Stimulated activated CD4-positive, alpha-beta T cell treated with anti-CD3 and anti-CD28 coated beads, Interleukin-12 subunit alpha, Interleukin-12 subunit beta, amount 100 ng/mL, for 4 hours (primary cell): ENCODE measurements at places on chromosomes 7 and 10.

GRCh38 chr7:134789967-134790685 lies 10.7 kb downstream of the CALD1 start:
- DNase-seq, result no peak

- no peak for DNase-seq
Measured at GRCh38 chr10:12109286-12109685, 20.2 kb upstream of the SEC61A2 start.

DNA sequence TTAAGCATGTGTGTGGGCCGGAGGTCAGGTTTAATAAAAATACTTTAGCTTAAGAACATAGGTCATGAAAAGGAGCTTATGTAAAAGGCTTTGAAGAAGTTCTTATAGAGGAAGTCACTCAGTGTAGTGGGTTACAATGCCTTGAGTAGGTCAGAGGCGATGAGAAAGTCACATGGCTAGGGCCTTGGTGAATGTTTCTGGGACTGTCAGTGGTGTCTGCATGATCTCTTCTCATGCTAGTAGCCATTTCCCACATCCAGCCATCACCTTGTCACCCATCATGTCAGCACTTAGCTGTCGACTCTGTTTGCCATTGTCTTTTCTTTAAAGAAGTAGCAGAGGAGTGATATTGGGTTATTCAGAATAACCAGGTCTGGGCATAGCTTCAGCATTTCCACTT lies 236.6 kb downstream of the CDK14 start:
- no peak for DNase-seq

DNA sequence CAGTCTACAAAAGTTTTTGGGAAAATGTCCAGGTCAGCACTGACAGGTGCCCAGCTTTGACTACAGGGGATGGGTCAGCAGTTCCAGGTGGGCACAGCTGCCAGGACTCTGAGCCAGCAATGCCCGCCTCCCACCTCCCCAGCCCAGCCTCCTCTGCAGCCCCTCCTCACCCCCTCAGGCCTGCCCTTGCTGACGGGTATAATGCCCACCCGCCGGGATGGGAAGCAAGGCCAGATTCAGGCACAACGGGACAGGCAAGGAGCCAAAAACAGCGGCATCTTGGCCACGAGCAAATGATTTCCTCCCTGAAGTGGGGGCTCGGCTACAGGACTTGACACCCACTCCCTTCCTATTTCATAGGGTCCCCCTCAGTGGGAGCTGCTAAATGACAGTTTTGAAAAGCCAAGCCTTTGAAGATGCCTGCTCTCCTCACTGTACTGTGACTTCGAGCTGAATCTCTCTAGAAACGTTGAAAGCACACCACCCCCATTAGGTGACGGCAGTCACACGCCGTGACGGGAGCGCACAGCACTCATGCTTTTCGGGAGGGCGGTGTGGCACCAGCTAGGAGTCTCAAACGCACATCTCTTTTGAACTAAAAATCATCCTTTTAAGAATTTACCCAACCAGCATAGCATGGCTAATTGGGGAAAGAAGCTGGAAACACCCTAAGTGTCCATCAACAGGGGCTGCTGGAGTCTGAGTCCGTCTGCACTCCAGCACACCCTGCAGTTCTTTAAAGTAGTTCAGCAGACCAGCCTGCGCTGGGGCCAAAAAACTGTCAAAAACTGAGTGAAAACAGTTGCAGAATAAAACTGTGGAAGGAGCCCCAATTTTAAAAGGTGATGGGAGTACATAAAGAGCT lies 29.6 kb downstream of the MAD1L1 start:
- DNase-seq, result no peak

DNA sequence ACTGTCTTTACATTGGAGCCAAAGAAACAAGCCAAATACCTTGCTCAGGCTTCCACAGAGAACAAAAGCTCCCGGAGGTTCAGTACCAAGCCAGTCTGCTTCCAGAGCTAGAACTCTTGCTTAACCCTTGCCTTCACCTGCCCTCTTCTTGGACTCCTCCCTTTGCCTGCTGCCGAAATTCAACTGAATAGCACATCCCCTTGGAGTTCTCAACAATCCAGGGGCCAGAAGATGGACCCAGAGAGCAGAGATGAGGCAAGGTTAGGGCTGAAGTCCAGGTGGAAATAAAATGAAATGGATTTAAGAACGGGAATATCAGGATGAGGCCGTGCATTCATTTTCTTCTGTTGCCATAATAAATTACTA lies 876 bp upstream of the PIK3AP1 start:
- DNase-seq, result no peak

DNA sequence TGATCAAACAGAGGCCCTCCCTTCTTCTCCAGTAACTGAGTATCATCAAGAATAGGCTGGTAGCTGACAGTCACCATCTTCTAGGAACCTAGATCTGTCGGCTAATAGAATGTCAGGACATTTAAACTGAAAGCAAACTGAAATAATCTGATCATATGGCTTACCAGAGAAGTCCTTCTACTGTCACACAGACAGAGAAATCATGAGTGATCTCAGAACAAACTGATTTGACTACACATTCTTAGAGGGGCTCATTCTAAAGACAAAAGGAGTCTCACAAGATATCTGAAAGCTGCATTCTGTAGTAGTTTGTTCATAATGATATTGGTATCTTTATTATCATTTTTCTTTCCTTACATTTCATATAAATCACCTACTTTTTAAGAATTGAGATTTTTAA lies 130.9 kb upstream of the ADCY1 start:
- no peak for DNase-seq

DNA sequence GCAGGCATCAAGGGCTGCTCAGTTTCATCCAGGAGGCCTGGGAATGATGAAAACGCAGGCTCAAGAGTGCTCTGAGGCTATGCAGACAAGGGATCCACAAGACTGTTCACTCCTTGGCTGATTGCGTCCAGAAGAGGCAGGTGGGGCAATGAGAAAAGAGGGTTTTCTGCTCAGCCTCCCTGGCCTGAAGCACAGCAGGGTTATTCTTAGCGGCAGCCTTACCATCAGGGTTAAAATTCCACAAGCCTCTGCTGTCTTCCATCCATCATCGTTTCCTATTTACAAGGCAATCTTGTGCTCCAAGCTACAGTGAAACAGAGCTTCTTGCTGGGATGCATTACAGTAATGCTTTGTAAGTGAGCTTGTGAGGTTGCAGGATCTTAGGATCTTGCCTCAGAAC lies 129.4 kb upstream of the SHH start:
- DNase-seq, result no peak

DNA sequence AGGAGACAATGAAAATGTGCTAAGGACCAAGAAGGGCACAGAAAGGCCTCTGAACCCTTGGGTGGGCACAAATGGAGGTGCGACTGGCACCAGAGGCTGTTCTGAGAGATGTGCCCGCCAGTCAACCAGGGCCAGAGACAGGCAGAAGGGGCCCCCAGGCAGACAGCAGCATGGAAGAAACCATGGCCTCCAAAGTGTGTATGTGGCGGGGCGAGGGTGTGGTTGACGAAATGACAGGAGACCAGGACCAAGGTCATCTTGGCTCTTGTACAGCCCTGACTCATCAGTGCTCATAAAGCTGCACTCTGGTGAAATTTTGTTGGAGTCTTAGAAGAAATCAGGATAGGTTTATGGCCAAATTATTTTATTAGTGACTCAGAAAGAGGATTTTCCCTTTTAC lies 4.0 kb upstream of the MRPS24 start:
- DNase-seq, result no peak

DNA sequence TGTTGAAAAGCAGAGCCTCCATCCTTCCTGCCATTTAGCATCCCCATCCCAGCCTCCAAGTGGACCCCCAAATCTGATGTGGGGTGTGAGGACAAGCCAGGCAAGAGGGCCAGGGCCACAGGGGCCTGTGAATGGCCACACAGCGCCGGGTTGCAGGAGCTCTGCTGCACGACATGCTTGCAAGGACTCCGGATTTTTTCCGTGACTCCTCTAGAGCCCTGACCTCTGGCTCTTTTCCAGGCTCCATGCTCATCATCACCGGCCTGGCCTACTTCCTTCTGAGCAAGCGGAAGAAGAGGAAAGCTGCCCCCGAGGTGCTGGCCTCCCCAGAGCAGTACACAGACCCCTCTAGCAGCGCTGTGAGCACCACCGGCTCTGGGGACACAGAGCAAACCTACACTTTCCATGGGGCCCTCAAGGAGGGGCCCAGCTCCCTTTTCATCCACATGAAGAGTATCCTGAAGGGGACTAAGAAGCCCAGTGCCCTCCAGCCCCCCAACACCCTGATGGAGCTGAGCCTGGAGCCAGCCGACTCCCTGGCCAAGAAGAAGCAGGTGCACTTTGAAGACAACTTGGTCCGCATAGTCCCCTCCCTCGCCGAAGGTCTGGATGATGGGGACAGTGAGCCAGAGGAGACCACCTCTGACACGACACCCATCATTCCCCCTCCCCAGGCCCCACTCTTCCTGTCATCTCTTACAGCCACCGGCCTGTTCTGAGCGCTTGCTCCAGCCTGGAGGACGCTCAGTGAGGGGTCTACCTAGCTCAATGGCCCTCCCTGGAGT lies 23.5 kb downstream of the TMEM72 start:
- no peak for DNase-seq

DNA sequence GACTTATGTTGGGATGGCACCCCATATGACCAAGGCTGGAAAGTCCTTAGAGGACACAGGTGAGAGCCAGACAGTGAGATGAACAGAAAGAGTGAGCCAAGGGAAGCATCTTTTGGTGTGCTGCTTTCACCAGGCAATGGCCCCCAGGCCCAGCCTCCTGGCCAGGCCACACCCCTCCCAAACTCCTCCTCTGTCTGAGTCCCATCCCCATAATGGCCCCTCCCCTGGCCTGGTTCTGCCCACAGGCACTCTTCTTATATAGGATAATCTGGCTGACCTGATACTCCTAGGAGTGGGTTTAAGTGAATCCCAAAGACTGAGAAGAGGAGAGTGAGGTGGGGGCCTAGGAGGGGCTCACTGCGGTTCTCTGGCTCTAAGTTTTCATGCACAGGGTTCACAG lies 252.5 kb downstream of the RPS24 start:
- DNase-seq, result no peak

- no peak for DNase-seq
Measured at GRCh38 chr7:7639847-7640220, 718 bp upstream of the UMAD1 start.

- no peak for DNase-seq
Measured at GRCh38 chr10:85293483-85293882, 965.1 kb downstream of the CCSER2 start.

DNA sequence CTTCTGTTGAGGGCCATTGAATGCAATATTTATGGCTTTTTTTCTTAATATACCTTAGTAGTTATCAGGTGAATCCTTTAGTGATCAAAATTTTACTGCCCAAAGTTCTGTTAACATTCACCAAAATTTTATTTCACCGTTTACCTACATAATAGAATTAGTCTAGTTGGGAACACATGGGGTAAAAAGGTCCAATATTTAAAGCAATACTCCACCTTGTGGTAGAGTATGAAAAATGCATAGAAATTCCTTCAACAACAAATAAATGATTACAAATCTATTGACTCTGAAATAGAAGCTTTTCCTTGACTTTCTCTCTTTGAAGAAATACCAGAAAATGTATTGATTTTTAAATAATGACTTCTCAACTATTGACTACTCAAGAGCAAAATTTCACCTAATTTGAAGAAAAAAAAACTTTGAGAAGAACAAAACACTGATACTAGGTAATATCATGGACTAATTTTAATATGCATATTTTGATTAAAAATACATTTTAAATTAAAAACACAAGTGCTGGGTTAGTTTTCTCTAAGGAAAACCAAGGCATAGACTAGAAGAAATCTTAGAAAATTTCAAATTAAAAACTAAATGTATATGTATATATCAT lies 43.3 kb downstream of the POLR1F start:
- no peak for DNase-seq

DNA sequence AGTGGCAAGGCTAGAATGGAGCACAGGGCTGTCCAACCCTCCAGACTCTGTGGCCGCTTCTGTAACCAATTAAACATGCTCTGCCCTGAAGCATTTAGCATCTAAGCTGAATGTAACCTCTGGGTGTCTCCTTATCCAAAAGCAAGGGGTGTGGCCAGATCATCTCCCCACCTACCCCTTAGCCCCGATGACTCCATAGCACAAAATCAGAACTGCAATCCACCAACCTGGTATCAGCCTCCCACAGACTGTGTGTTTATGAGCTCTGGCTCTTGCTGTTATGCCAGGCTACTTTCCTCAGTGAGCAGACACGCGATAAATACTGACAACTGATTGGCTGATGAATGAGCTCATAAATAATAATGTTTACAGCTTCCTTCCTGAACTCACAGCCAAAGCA lies 3.2 kb downstream of the FRMD4A start:
- DNase-seq, result no peak

GRCh38 chr7:82672078-82672477 lies 228.5 kb upstream of the CACNA2D1 start:
- DNase-seq, result no peak

GRCh38 chr10:27242951-27243551 lies 2.5 kb upstream of the ACBD5 start:
- DNase-seq, result peak; percentile 66

DNA sequence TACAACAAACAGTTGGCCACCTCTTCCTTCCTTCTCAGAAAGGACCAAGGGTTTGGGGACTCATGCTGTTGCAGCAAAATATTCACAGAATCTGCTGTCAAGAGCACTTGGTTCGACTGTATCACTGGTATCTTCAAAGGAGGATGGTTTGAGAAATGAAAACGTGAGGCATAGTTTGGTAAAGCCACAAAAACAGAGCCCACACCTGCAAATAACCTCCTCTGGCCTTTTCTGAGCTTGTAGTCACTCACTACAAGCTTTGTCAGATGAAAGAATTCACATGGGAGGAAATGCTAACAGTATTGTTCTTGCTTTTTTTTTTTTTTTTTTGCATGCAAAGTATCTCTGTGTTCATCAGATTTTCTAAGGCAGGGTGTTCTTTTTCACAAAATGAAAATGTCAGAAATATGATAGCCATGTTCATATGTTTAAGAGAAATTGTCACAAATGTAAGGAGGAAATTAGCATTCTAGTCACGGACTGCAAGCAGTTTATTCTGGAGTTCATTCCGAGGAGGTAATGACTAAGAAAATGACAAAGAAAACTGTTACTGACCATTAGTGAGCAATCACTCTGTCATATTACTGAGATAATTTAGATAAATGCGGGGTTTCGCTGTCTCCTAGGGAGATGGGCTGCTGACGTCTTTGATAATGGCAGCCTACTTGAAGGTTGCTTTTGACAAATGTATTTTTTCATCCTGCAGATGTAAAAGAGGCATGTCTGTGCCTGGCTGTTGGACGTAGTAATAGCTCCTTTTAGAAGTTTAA lies 117.8 kb upstream of the MYO3A start:
- DNase-seq, result no peak

DNA sequence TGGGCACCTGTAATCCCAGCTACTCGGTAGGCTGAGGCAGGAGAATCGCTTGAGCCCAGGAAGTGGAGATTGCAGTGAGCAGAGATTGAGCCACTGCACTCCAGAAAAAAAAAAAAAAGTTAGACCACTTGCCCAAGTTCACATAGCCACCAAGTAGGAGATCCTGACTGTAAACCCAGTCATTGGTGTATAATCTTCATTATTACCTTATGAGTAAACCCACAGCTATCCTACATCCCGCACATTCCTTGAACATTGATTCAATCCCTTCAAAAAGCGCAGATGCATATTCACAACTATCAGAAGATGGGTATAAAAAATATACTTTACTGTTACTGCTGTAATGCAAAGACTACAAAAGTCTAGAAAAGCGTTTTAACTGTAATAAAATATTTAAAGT lies 512.9 kb downstream of the SUGCT start:
- no peak for DNase-seq
